ENCODE measurements at places on chromosomes 2 and 18.
A peak's percentile ranks its signal among the peaks of the same experiment; 100 is the strongest.

GRCh38 chr2:234345921-234346320 lies 151.0 kb downstream of the ARL4C start:
- DNase-seq = no peak

DNA sequence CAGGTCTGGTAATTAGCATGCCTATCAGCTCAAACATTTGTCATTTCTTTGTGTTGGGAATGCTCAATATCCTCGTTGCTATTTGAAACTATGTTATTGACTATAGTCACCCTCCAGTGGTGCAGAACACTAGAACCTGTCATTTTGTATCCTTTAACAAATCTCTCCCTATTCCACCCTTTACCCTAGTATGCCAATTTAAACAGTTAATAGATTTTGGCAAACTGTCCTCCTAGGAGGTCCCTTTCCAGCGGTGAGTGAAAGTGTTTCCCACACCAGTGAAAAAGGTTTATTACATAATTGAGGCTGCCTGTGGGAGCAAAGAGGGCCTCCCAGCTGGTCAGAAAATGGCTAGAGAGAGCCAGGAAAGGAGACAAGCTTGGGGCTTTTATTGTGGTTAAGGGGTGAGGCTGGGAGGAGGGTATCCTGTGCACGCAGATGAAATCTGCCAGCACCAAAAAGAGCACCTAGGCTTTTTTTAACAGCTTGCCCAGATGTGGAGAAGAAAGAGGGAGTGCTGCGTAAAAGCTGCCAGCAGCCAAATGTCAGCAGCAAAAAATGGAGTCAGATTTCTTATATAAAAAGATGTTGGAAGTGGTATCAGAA lies 1.8 kb upstream of the DRC1 start:
- no peak for DNase-seq

DNA sequence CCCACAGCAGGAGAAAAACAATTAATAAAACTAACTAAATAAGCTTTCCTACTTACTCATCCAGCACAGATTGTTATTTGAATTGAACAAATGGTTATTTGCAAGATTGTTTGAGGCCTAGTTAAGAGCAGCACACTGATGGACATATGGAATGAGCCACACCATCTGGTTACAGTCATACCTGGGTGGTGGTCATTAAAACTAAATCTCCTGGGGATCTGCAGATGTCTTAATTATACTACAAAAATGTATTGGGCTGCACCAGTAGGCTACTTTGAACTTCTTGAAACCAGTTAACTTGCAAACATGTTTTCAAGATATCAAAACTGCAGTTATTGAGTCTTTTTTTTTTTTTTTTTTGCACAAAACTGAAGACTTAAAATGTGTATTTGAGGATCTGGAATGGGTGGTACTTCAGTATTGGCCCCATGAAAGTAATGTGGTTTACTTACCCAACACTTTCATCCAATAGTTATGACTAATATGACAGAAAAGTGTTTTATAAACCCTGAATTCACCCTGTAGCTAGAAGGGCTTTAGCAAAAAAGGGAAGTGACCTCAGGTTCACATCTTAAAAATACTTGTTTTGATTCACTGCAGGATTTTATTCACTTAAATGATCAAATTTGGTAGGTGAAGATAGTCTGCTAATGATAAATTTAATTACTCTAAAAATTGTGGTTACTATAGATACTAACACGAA lies 10.8 kb downstream of the AGFG1 start:
- DNase-seq = peak; percentile 65

- no peak for DNase-seq
These were observed 9.2 kb downstream of the PTPRN start for GRCh38 chr2:219300022-219300421.

DNA sequence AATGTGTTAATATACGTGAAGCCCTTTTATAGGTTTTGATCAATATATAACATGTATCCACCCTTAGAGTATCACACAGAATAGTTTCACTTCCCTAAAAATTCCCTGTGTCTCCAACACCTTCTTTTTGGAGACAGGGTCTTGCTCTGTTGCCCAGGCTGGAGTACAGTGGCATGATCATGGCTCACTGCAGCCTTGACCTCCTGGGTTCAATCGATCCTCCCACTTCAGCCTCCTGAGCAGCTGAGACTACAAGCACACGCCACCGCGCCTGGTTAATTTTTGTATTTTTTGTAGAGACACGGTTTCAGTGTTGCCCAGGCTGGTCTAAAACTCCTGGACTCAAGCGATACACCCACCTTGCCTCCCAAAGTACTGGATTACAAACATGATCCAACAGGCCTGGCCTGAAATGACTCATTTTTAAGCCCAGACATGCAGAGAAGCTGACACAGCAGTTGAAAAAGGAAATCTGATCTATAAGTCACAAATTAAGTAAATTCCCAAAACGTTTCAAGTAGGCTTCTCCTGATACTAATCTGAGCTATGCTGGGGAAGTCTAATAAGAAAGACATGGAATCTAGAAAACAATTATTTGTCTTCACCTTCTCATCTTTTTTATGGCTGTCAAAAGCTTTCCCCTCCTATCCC lies 2.9 kb downstream of the DUSP11 start:
- no peak for DNase-seq

DNA sequence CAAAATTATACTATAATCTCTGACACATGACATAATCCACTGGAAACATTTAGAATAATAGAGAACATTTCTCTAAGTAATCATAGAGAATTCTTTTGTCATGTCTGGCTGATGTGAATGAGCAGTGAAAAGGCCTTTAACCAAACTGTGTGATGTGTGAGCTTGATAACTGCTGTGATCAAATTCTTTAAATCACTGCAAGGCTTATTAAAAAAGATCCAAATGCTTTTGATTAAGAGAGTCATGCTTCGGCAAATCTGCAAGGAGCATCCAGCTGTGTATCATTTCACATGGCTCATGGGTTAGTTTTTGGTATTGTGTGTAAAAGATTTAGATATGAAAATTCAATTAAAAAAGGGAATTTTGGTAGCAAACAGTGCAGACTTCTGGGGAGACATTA lies 58.6 kb upstream of the TFPI start:
- no peak for DNase-seq

- DNase-seq = peak; percentile 23
These were observed 278.0 kb upstream of the DSEL start for GRCh38 chr18:67794521-67794920.

GRCh38 chr2:9094117-9094516 lies 90.6 kb upstream of the MBOAT2 start:
- DNase-seq = no peak

- no peak for DNase-seq
These were observed 257.6 kb upstream of the DOK6 start for GRCh38 chr18:69143084-69143483.

DNA sequence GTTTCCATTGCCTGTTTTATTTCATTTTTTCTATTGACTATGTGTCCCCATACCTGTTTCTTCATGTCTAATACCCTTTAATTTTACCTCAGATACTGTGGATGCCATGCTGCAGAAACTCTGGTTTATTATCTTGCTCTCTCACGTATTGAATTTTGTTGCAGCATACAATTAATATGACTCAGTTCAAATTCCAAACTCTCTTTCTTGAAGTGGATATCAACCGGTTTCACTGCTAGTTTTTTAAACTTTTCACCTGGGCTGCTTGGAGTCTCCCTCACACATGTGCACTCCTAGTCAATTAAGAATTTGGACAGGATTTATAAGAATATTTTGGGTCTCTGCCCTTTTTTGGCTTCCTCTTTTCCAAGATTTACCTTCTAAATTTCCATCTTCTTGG lies 70.6 kb upstream of the CAPN13 start:
- no peak for DNase-seq

- DNase-seq = no peak
These were observed 327.4 kb upstream of the CWC22 start for GRCh38 chr2:180334514-180334913.

GRCh38 chr2:226308986-226309385 lies 490.6 kb downstream of the IRS1 start:
- peak; percentile 64 for DNase-seq

GRCh38 chr2:240994171-240994896 lies 4.1 kb upstream of the SNED1 start:
- no peak for DNase-seq

DNA sequence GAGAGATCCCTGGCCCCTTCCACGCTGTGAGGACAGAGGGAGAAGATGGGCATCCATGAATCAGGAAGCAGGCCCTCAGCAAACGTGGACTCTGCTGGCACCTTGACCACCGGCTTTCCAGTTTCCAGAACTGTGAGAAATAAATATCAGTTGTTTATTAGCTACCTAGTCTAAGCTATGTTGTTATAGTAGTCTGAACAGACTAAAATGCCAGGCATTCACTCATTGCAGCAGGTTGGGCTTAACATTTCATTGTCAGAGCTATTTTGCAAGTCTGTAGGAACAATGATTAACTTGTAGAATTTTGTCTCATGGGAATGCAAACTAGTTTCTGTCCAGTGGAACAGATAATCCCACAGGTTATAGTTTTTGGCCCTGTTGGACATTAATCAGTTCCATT lies 24.8 kb upstream of the TBC1D8 start:
- no peak for DNase-seq

DNA sequence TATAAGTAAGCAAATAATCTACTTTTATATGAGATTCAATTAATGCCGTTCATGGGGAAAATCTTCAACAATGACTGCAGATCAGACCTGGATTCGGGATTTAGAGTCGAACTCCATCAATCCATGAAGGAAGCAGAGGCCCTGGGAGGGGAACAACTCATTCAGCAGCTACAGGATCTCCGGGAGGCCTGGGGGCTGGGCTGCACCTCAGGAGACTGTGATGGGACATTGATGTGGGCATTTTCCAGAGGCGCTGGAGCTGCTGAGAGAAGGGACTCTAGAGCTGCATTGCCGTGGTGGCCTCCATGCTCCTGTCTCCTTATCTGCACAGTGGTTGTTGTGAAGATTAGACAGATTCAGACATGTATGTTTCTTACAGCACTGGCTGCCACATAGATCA lies 76.9 kb downstream of the MYT1L start:
- no peak for DNase-seq

GRCh38 chr2:60857056-60857455 lies 24.3 kb upstream of the REL start:
- DNase-seq = no peak

DNA sequence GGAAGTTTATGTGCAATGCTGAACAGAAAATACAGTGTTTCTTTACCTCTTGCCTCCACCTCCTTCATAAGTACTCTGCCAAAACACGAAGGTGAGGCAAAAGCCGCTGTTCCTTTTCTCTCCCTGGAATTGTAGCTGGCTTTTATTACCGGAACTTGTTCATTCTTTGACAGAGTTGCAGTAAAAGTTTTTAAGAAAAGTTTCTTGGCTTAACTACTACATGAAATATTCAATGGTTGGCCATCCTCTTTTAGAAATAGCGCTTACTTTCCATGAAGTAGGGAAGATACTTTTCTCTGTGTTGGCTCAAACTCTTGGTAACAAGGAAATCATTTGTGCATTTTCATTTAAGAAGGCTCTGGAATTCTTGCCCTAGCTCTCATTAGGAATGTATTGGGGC lies 950.7 kb upstream of the FANCL start:
- no peak for DNase-seq

GRCh38 chr2:205665791-205666190 lies 16.5 kb upstream of the NRP2 start:
- DNase-seq = no peak

GRCh38 chr2:54176577-54176976 lies 61.2 kb downstream of the ACYP2 start:
- DNase-seq = peak; percentile 63

All from GM03348 (cell line).